ENCODE measurements at places on chromosomes 4 and X.

GRCh38 chr4:18815081-18815778 is 793.7 kb upstream of the LCORL start:
- no peak for DNase-seq

GRCh38 chr4:74262522-74262921 is 45.7 kb upstream of the EPGN start:
- DNase-seq = no peak

DNA sequence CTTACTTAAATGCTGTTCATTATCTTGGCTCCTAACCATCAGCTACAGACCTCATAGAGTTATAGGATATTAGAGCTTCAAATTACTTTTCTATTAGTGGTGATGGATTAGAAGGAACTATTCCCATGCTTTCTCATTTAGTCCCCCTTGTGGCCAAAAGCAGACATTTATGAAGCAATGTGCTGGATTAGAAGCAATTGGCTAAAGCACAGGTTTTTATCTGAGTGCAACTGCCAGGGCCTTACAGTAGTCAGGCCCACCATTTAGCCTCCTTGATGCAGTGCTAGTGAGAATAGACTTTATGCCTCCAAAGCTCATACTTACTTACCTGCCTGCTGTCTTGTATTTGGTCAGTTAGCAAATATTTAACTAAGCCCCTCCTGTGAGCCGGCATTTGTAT is 93.0 kb downstream of the TSPAN7 start:
- peak; percentile 14 for DNase-seq

DNA sequence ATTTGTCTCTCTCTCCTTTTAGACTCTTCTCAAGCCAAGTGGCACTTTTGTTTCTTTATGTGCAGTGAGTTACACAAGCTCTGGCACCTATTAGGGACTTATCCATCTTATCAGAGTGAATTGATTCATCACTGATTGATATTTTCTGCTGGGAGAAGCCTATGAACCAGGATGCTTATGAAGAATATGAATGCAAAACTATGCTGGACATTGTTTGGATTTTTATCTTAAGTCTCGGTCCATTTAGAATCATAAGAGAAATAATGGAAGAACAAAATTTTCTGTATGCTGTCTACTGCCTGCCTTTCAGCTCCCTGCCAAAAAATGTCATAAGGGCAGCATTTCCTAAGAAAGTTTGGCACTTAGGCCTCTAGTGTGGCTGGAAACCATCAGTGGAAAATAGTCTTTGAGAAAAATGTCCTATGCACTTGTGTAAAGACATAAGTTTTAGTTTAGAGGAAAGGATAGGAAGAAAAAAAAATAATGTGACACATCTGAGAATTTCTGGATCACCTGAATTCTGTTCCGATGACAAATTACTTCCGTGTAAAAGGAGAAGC is 365.7 kb upstream of the MAD2L1 start:
- no peak for DNase-seq

GRCh38 chr4:90127223-90127705 is at the start of gene CCSER1:
CCSER1 (plus strand) TSS chr4:90127394.
- peak; percentile 47 for DNase-seq

DNA sequence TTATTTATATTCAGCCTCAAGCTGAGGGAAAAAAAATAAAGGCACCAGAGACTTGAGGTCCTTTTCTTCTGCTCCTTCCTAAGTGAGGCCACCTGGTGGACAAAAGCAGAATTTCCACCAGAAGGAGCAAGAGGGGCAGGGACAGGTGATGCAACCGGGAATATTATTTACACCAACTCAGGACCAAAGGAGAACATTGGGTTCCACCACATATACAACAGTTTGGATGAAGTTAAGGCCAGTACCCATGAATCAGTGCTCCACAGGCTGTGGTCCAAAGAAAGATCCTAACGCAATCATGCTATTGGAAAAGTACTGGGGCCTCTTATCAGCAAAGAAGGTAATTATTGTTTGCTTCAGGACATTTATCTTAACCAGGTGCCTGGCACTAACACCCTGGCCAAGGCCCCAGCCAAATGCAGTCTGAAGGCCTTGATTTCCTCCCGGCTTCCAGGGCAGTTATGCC is 57.4 kb downstream of the TSC22D3 start:
- peak; percentile 61 for DNase-seq

DNA sequence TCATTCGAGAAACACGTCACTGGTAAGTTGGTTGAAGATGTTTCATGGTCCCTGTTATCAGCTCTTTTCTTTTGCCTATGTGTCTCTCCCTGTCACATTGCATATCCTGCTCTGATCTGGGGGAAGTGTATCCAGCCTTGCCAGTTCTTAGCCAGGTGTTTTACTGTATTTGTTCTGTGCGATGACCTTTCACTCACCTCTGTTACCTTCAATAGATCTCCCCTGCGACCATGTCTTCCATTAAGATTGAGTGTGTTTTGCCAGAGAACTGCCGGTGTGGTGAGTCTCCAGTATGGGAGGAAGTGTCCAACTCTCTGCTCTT is 2.6 kb downstream of the RGN start:
- DNase-seq = no peak

DNA sequence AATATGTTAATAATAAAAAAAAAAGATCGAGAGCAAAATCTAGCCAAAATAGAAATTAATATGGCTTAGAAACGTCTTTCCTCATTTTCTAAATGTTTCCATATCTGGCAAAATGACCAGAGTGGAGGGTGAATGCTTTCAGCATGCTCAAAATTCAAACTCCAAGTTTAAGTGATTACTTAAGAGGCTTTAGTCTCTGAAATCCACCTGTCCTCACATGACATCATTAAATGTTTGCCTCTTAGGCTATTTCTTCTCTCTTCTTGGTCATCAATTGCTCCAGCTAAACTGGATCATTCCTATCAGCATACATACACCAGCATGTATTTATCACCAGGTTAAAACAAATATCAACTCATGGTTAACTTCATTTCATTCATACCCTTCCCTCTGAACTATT is 54.5 kb upstream of the ATXN3L start:
- no peak for DNase-seq

DNA sequence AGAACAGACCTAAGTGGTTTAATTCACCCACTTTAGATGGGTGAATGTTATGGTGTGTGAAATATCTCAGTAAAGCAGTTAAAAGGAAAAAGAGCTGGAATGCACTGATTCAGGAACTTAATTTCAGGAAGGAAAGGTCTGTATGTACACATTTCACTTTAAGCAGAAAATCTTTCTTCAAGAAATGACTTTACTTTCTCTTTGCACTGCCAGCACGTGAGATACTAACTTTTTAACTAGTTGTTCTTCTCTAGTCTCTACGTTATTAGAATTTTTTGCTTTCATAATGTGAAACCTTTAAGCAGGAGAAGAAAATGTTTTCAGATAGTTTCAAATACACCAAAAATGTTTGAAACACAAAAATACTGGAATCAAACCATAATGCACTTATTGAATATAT is 18.8 kb downstream of the C4orf46 start:
- no peak for DNase-seq

GRCh38 chr4:107252571-107252970 is 216.5 kb upstream of the DKK2 start:
- DNase-seq = no peak

DNA sequence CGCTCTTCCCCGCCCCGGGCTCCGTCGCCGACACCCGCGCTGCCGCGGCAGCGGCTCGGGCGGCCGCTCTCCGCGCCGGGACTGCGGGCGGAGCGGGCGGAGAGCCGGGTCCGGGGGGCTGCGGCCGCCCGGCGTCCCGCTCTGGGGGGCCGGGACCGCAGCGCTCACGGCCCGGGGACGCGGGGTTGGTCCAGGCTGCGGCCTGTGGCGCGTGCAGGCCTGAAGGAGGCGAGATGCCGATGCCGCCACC is 492 bp downstream of the GALNT7 start:
- no peak for DNase-seq

All from NCI-H1092 (cell line).